Uterus (tissue), 4 donors: ENCODE measurements at places on chromosomes 5 and 9.

DNA sequence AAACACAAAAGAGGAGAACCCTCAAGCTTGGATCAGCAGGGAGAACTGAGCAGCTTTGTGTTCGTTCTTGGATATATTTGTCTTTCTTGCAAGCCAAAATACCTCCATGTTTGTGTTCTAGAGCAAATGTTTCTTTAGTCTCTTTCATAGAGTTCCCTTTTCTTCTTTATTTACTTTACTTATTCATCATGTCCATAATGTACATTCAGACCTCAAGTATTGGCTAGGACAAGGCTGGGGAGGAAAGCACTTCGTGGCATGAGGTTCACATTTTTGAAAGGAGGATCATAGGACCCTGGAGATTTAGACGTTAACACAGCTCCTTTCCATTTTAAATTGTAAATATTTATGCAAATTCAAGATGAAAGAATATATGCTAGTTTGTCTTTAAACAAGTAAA, 590.2 kb upstream of the MEF2C start:
- no peak for DNase-seq

DNA sequence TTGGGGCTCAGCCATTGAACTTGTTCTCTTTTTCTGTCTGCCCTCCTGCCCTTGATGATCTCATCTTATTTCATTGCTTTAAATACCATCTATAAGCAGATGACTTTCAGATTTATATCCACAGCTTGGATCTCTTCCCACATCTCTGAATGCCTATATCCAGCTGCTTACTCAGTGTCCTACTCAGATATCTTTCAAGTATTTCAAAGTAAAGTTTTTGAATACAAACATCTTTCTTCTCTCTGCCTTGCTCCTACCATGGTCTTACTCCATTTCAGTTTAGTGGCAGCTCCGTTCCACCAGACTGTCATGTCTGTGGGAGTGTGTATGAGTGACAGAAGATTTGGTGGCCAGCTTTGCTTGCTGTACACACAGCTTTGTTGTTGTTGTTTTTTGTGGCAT, 59.7 kb downstream of the ERBIN start:
- DNase-seq = no peak

DNA sequence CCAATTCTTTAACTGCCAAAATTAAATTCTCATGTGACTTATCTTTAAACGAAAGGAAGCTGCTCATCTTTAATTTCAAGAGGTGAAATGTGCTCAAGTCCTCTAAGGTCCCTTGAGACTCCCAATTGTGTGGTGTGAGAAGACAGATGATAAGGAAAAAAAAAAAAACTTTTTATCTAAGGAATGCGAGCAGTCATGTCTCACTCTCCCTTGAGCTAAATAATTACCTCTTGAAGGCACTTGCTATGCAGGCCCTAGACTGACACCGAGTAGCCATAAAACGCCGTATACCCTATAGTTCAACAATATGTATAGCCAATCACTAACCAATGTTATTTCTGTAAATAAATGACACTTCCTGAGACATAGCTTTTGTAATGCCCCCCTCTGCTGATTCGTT, 1.5 kb upstream of the DTWD2 start:
- no peak for DNase-seq

DNA sequence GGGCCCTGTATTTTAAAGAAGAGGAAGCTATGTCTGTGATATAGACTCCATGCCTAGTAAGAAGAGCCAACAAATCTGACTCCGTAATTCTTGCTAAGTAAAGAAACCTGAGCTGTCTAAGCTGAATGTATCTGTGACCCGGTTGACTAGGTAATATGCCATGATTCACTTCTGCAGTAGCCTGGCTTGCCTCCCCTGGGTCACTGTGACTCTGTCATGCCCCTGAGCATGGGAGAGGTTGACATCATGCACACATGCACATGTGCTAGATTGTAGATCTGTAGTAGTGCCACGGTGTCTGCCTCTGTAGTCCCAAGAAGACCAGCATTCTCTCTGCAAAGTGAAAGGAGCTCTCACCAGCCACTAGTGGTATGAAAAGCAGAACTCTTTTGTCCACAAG, 9.1 kb downstream of the SLC22A5 start:
- DNase-seq = no peak

GRCh38 chr9:34492051-34492450, 30.7 kb downstream of the ENHO start:
- no peak for DNase-seq

- DNase-seq = no peak
Observed at GRCh38 chr5:179190851-179191505, 130.8 kb downstream of the ZNF354C start.

DNA sequence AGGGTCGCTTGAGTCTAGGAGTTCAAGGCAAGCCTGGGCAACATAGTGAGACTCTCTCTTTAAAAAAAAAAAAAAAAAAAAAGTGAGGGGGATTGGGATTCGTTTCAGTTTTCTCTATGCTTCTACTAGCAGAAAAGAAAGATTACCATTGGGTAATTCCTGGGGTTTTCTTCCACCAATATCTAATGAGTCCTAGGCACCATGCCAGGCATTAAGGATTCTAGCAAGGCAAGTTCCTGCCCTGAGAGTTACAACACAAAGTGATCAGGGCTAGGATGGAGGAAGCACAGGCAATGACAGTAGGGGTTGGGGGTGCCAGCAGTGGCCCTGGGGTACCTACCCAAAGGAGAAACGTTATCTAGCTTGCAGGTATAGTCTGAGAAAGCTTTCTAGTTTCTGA, 90.8 kb downstream of the PCDH1 start:
- no peak for DNase-seq

DNA sequence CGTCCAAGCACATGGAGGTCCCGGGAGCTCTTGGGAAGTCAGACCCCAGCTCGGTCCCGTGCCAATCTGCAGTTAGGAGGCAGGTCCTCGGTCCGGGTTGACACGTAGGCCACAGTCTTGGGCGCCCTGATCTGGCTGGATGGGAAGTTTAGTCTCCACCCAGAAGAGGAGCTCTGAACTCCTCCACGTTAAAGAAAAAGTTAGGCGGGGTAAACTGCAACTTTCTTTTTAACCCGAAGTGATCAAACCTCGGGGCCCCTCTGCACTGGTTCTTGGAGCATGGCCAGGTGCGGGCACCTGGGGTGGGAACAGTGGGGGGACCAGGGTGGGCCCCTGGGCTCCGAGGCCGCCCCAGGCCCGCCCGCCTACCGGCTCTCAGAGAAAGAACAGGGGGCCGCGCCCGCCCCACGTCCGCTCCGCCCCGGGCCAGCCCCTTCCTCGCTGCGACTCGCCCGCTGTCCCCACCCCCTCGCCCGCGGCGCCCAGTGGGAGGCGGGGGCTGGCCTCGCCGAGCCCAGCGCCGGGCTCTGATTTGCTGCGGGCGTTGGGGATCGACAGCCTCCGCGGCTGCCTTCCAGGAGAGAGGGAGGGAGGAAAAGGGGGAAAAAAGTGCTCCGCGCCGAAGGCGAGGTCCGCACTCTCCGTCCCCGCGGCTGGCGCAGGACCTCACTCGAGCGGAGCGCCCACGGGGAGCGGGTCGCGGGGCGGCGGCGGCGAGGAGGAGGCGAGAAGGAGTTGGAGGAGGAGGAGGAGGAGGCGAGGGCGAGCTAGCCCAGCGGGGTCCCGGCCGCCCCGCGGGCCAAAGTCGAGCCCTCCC, at the start of gene COL5A1:
TSS of gene COL5A1 (plus strand) at position 631 of the 817 bp plus-strand sequence. CDS start 385 bp downstream, outside the sequence.
- DNase-seq = peak; percentile 95

GRCh38 chr5:140883927-140884697, 2.2 kb downstream of the PCDHA13 start:
- DNase-seq = no peak

DNA sequence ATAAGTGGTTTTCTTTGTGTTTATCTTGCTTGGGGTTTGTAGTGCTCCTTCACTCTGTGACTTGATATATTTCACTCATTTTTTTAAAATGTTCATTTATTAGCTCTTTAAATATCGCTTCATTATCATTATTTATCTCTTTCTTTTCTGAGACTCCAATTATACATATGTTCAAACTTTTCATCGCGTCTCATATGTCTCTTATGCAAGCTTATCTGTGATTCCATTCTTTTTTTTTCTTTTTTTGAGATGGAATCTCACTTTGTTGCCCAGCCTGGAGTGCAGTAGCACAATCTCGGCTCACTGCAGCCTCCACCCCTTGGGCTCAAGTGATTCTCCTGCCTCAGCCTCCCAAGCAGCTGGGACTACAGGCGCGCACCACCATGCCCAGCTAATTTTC, 73.9 kb upstream of the GABRP start:
- no peak for DNase-seq

GRCh38 chr9:93963969-93964368, 8.8 kb upstream of the BARX1 start:
- no peak for DNase-seq

DNA sequence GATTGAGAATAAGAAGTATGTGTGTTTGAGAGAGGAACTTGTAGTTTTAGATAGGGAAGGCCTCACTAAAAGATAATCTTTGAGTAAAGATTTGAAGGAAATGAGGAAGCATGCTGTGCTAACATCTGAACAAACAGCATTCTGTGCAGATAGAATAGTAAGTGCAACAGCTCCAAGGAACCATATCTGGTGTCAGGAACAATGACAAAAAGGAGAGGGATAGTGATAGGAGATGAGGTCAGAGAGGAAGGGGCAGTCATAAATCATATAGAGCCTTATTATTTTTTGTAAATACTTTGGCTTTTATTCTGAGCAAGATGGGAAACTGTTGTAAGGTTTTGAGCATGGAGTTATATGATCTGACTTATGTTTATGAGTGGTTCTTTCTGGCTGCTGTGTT, 3.8 kb downstream of the MRPL22 start:
- DNase-seq = no peak

GRCh38 chr5:171416160-171417049, 3.0 kb upstream of the FGF18 start:
- no peak for DNase-seq

GRCh38 chr5:172364773-172365172, 81.2 kb upstream of the UBTD2 start:
- no peak for DNase-seq

DNA sequence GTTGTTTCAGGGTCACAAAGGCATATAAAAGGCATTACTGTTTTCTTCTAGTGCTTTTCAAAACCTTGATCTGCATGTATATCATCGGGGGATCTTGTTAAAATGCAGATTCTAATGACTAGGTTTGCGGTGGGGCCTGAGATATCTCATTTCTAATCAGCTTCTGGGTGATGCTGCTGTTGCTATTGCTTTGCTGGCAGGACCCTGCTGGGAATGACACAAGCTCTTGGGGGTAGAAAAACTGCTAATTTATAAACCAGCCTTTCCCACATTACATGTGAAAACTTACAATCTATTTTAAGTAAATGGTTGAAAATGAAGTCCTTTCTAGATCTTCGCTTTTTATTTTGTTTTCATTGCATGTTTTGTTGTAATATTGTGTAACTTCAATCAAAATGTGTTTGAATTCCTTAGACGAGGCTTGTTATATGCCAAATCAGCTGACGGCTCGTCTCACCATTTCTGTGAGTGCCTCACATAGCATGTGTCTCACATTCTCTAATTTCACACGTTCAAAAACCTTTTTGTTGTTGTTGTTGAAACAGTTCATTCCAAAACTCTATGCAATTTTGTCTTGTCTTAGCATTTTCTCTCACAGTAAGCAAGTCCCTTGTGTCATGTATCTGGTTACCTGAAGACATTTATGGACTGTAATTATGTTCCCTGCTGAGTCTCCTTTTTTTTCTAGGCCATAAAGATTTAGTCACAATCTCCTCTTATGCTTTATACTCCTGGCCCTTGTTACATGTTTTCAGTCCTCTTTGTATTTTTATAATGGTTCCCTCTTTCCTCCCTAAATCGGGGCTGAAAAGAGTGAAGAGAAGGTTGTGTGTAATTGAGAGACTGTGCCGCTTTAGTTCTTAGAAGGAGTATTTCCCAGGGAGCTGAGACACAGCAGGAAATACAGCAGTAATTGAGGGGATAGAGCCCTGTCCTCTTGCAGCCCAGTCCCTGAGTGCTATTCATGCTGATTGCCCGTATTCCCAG, 521.0 kb upstream of the SEMA6A start:
- DNase-seq = no peak

DNA sequence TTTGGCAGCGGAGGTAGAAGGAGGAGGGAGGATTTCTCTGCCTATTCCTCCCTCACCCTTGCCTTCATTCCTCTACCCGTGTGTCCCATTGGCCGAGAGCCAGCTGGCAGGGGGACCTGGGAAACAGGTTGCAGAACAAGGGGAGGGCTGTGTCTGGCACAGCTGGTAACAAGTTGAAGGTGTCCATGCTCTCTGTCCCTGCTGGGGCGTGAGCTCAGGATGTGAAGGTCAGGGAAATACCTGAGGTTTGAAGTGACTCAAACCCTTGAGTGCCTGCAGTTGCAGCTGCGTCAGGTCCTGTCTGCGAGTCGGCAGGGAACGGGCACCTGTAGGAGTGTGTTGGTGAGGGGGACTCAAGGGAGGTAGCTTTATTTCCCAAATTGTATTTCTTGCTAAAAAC, 16.2 kb downstream of the MIGA2 start:
- no peak for DNase-seq

- no peak for DNase-seq
Observed at GRCh38 chr9:36632892-36633291, 60.2 kb downstream of the MELK start.

GRCh38 chr5:83564069-83564749, 92.7 kb downstream of the VCAN start:
- DNase-seq = no peak

DNA sequence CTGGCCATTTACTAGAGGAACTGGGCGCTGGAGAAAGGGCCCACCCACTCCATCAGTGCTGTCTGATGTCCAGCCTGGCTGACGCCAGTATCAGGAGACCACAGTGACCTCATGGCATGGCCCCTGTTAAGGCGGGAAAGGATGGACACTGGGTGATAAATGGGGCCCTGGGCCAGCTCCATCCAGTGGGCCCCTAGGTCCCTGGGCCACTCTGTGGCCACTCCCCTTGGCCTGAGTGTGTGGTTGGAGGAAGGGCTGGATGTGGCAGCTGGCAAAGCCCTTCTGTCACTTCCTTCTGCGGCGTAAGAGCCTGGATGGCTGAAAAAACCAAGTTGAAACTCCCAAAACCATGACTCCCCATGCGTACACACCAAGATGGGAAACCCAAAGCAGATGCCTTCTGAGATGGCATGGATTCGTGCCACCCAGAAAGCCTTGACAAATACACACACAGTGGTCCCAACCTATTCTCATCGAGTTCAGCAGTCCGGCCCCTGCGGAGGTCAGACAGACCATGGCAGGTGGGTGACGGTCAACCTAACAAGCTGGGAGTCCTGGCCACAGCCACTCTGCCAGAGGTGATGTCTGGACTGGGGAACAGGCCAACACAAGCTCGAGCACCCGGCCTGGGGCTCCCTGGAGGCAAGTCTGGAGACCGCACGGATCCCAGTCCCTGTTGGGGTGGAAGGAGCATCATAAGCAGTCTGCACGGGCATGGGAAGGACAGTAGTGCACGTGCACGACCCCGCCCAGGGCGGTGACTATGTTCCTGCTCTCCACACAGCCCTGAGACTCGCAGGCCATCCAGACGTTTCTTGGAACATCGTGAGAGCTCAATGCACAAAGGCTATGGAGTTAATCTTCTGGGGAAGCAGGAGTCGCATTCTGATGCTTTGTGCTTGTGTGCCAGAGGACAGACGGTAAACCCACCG, 45.2 kb upstream of the NOTCH1 start:
- DNase-seq = no peak

DNA sequence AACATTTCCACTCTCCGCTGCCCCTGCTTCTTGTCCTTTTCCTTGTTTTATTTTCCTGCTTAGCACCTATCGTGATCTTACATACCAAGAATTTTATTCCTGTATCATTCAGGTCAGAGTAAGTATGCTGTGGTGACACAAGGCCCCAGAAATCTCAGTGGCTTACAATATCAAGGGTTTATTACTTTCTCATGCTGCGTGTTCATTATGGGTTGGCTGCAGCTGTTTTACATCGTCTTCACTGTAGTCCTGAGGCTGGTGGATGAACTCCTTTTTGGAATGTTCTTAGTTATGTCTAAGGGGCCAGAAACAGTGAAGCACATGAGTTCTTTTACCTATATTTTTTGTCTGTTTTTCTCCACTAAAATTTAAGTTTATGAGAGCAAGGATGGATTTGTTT, 51.2 kb downstream of the FCHO2 start:
- DNase-seq = no peak
